GF-D8 (cell line): ENCODE measurements at places on chromosomes 13 and 19.

- DNase-seq = no peak
Observed at GRCh38 chr19:41997851-41998229, 3.8 kb upstream of the ATP1A3 start.

DNA sequence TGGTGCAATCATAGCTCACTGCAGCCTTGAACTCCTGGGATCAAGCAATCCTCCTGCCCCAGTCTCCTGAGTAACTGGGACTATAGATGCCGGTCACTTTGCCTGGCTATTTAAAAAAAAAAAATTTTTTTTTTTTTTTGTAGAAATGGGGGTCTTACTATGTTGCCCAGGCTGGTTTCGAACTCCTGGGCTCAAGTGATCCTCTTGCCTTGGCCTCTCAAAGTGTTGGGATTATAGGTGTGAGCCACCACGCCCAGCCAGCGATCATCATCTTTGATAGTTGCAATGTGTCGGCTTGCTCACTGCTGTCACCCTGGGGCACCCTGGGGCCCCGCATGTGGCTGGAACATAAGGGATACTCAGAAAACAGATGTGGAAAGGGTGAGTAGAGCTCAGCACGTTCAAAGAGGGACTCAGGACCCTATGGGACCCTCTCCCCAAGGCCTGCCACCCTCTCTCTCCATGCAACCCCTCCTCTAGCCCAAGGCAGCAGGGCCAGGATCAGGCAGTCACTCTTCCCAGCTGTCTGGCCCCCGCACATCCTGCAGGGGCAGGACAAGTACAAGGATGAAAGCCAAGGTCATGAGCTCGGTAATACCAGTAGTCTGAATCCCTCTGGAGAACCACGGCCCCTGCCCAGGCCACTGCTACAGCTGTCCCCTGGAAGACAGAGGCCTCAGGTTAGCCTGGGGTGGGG lies 6.5 kb upstream of the CCL25 start:
- no peak for DNase-seq

- no peak for DNase-seq
Observed at GRCh38 chr13:90746230-90746629, 601.3 kb upstream of the MIR17HG start.

- DNase-seq = no peak
Observed at GRCh38 chr13:27793507-27794367, 1.5 kb downstream of the GSX1 start.

DNA sequence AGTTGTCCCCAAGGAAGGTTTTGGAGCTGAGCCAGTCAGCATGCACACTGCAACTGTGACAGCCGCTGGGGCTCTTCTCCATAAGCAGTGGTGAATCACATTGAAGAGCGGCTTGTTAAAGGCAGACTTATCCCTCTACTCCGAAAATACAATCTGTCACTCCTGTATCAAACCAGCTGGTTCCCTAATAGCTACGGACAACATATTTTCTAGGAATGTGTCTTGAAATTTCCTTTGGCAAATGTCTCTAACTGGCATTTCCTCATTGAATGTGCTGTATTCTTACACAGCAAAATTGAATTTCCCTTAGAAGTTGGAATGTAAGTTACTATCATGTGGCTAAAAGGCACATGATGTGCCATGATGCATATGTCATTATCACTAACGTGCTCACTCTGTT lies 104.0 kb upstream of the GPR12 start:
- DNase-seq = no peak

GRCh38 chr13:113113846-113114271 lies 8.3 kb downstream of the F7 start:
- no peak for DNase-seq

DNA sequence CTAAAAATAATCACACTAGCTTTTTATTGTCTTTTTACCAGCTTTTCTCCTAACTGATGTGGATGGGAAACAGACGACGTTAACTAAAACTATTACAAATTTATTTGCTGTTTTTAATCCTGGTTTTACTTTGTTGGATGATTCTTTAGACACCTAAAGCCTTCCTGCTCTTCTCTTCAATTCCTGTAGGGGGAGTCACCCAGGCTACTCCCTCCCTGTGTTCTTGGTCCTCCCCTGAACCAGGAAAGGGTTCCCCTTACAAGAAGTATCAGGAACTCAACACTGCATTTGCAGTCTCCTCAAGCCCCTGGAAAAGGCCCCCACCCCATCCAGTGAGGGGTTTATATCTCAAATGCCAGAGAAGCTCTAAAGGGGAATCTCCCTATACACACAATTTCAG lies 206.1 kb downstream of the SUCLA2 start:
- DNase-seq = no peak

DNA sequence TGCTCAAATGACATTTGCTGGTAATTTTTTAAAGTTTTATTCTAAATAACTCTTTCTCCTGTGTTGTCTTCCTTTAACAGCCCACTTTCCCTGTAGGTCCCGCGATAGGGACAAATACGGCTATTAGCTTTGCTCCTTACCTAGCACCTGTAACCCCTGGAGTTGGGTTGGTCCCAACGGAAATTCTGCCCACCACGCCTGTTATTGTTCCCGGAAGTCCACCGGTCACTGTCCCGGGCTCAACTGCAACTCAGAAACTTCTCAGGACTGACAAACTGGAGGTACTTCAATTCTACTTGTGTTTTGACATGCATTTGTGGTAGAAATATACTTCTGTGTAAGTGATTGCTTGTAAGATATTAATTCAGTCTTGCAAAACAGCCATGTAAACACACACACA lies 91.0 kb upstream of the RAP2A start:
- DNase-seq = no peak

DNA sequence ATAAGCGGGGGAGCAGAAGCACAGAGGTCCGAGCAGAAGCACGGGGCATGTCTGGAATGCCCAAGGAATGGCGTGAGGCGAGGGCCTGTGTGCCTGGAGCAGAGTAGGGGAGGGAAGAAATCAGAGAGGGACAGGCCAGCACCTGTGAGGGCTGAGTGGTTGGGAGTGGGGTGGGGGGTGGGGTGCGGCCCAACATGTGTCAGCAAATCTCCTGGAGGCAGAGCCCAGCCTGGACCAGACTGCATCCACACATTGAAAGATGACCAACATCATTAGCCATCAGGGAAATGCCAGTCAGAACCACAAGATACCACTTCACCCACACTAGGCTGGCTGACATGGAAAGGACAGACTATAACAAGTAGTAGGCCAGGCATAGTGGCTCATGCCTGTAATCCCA lies 11.2 kb downstream of the CLASRP start:
- no peak for DNase-seq

GRCh38 chr19:29606420-29606747 lies 301 bp downstream of the POP4 start:
- no peak for DNase-seq

DNA sequence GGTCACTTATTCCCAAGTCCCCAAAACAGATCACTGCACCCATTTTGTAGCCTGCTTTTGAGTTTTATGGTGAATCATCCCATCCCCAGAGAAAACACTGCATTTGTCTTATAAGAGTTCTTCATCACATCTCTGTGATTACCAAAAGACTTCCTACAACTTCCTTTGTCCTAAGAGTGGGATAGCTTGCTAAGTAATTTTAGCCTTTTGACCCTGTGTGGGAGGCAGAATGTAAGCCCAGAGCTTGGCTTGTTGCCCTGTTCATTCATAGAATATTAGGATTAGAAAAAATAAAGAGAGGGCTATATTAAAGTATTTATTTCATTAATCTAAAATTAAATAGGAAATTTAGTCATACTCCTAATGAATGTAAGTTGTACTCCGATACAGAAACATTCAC lies 213.3 kb downstream of the MZT1 start:
- no peak for DNase-seq

GRCh38 chr13:113562085-113562749 lies 22.3 kb upstream of the TFDP1 start:
- peak; percentile 50 for DNase-seq

- DNase-seq = no peak
Observed at GRCh38 chr13:103349211-103349980, 283.2 kb upstream of the SLC10A2 start.

DNA sequence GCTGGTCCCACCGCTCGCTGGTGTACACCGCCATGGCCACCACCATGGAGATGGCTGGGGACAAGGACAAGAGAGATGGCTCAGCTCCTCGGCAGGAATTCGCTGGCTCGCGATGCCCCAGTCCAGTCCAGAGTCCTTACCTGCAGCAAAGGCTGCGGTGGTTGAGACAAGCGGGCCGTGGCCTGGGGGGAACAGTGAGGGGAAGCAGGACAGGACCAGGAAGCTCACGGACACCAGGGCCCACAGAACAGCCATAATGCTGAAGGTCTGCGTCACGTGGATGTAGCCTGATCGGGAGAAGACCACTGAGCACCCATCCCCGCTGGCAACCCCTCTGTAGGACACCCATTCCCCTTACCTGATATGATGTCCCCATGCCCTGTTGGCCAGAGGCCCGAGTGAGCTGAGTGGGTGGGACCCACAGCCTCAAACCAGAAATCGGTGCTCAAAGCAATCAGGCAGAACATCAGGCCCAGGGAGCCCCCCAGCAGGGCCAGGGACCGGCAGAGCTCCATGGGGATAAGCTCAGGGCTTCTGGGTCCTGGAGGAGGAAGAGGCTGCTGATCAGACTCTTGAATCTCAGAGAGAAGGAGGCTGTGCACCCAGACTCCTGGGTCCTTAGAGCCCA lies 319 bp downstream of the NKG7 start:
- no peak for DNase-seq

- DNase-seq = no peak
Observed at GRCh38 chr13:112668924-112669323, 20.9 kb upstream of the ATP11A start.

DNA sequence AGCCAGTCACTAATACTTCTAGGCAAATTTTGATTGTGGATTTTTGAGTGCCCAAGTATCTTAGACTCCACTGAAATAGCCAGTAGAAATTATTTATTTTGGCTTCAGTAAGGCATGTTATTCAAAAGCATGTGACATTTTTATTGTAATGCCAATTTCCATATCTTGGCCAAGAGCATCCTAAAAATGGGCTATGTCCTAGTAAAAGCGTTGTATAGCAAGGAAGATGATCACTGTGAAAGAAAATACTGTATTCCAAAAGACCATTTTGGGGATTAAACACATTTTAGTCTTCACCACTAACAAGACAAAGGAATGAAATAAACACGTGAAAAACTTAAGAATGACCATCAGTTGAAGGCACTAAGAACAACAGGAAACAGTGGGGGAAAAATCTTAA lies 149.1 kb downstream of the NUFIP1 start:
- DNase-seq = no peak

- no peak for DNase-seq
Observed at GRCh38 chr19:55390461-55390880, 4.7 kb downstream of the RPL28 start.

GRCh38 chr13:97205982-97206381 lies 16.2 kb upstream of the MBNL2 start:
- DNase-seq = no peak

DNA sequence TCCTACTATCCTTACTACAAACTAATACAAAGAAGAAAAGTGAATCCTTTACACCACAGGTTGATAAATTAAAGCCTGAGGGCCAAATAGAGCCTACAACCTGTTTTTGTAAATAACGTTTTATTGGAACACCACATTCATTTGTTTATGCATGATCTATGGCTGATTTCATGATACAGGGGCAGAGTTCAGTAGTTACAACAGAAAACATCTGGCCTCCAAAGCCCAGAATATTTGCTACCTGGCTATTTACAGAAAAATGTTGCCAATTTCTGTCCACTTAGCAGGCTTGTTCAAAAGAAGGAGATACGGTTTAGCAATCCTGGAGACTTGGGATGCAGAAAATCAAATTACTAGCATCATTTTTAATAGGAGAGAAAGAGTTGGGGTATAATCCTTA lies 24.1 kb downstream of the DCT start:
- DNase-seq = no peak

- no peak for DNase-seq
Observed at GRCh38 chr13:112744168-112745021, 54.6 kb downstream of the ATP11A start.

- no peak for DNase-seq
Observed at GRCh38 chr13:113226873-113227450, 17.5 kb downstream of the CUL4A start.

DNA sequence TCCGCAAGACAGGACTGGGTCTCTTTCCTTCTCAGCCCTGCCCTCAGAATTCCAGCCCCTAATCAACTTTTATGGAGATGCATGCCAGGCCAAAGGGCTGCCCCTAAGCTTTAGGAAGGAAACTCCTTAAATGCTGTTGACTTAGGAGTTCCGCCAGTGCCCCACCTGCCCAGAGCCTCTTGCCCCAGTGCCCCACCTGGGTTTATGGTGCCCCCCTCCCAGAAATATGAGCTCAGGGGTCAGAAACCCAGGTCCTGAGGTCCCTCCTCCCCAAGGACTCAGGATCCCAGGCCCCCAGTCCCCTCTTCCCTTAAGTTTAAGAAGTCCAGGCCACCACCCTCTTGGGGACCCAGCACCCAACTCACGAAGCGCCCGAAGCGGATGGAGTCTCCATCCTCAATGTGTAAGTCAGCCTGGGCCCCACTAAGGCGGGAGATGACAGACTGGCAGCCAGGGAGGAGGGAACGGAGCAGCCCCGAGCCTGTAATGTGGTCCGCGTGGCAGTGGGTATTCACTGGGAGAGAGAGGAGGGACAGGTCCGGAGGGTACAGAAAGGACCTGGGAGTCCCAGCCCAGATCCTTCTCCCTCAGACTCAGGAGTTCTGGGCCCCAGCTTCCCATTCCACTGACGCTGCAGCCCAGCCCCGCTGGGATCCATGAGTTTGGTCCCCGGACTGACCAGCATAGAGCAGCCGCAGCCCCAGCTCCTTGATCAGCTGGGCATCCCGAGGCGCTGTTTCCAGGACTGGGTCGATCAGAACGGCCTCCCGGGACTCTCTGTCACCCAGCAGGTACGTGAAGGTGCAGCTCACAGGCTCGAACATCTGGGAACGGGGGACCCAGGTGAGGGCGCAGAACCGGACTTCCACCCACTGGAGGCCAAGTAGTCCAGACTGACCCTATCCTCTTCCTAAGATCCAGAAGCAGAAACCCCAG lies 897 bp downstream of the ETHE1 start:
- no peak for DNase-seq

DNA sequence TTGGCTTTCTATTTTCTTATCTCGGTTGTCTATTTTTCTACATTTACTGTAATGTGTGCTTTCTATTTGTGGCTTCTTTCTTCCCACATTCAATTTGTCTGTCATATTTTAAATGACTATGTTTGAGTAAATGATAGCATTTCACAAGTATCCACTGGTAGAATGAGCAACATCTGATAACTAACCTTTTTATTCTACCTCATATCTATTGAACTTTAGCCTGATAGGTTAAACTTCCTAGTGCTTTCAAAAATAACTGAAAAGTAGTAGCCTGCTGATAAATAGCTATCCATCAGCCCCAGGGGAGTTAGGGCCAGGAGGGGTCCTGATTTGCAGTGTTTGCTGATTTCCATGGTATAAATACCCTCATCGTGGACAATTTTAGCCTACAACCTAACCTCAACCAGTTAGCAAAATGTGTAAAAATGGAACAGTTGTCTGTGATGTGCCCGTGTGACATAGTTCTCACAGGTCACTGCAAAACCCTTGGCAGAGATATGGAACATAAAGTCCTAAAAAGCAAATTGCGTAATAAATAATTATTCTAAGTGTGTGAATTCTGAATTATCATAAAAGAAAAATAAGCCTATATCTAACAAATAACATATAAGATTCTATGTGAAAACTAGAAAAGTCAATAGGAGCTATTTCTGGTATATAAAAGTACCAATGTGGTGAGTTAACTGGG lies 32.1 kb downstream of the KCTD12 start:
- DNase-seq = no peak
